Left lobe of liver (tissue), 2 donors: ENCODE measurements at places on chromosomes 5 and 9. TPM values are rescaled to one million over a fixed set of nuclear protein-coding genes. Genes with fewer than 3 reads are reported as not detected.

DNA sequence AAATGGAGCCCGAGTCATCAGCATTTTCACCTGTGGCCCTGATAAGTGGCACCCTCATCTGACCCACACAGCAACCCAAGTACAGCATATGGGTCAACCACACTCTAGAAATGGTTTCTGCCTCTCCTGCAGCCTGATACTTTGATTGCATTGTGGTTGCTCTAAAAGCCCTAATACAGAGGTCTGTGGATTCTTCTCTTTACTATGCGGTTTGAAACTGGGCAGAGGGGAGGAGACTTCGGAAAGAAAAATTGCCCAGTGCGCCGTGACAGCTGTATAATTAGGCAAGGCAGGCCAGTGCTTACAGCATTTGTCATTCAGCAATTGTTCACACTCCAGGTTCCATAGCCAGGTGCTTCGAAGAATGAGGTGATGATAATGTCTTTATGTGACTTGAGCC lies 361.0 kb downstream of the NFIB start:
- no peak for DNase-seq

DNA sequence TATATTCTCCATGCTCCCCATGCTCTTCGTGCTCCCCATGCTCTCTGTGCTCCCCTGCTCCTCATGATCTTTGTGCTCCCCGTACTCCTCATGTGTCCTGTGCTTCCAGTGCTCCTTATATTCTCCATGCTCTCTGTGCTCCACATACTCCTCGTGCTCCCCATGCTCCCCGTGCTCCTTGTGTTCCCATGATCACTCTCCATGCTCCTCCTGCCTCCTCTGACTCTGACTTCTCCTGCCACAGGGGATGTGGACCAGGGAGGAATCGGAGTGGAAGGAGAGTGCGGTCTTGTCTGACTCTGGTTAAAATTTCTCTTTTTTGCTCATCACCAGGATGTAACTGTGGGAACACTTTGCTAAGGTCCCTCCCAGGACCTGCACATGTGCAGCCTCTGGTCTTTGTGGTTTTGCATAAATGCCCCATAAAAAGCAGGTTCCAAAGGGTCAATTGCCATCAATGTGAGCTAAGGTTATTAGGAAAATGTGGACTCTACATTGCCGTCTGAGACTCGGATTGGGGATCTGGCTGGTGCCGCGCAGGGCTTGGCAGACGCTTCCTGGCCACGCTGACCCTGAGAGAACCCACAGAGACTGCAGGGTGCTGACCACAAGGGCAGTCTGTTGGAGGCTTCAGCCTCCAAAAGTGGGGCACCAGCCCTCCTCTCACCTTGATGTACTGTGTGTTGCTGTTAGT lies 52.5 kb downstream of the TRIP13 start:
- DNase-seq, result peak; percentile 24

- DNase-seq, result no peak
These were observed 482.2 kb upstream of the PAPPA start for GRCh38 chr9:115671236-115671962.

GRCh38 chr9:97860451-97861147 lies 7.6 kb downstream of the FOXE1 start:
- no peak for DNase-seq

GRCh38 chr5:53089481-53089991 lies 20.0 kb downstream of the MOCS2 start:
- DNase-seq, result no peak

GRCh38 chr5:129820-130219 lies 37.9 kb downstream of the PLEKHG4B start:
- no peak for DNase-seq

DNA sequence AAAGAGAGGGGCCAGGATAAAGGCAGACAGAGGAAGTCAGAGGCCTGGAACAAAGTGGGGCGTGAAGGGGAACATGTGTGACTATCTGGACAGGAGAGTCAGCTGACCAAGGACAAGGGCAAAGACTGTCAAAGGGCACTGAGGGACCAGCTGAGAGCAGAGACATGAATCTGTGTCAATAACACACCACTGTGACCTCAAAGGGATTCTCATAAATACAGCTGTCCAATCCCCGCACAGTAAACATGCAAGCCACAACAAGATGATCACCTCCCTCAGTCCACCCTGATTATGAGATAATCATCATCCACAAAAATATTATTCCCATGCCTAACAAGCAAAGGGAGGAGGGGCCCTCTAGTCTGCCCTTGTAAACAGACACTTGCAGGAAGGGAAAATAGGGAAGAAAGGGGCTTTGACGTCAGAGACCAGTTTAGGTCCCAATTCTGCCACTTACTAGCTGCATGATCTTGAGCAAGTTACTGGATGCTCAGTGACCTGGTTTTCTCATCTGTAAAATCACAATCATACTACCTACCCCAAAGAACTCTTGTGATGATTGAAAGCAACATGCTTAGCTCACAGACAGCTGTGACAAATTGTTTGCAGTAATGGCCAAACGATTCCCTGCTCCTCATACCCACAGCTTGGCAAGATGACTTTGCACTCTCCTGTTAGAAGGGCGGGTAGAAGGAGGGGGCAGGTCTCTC lies 41.8 kb downstream of the RAPGEF1 start:
- DNase-seq, result peak; percentile 42

GRCh38 chr9:88537761-88538091 lies 2.7 kb downstream of the NXNL2 start:
- no peak for DNase-seq

- DNase-seq, result no peak
These were observed 200.0 kb downstream of the PARP8 start for GRCh38 chr5:50866415-50866814.

- DNase-seq, result no peak
These were observed 419.3 kb upstream of the MEF2C start for GRCh38 chr5:89302102-89302891.

- DNase-seq, result no peak
These were observed 9.2 kb downstream of the GALNT10 start for GRCh38 chr5:154199671-154200220.

DNA sequence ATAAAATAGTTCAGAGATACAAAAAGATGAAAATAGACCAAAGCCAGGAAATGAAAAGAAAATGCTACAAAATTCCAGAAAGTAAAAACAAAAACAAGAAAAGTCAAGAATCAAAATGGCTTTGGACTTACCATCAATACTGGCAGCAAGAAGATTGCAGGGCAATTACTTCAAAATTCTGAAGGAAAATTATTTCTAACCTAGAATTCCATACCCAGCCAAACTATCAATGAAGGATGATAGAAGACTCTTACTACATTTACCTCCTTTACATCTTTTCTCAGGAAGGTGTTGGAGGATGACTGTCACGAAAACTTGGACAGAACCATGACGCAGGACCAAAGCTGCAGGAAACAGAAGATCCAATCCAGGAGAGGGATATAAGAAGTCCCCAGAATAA lies 46.8 kb downstream of the EGFLAM start:
- DNase-seq, result no peak

GRCh38 chr5:103283869-103284268 lies 25.3 kb downstream of the MACIR start:
- DNase-seq, result no peak

GRCh38 chr5:14143546-14143840 lies 351 bp downstream of the TRIO start:
- DNase-seq, result no peak

GRCh38 chr5:132437604-132438266 lies 52.8 kb downstream of the IRF1 start:
- DNase-seq, result no peak

- no peak for DNase-seq
These were observed 81.0 kb upstream of the SAP30L start for GRCh38 chr5:154364771-154365170.

GRCh38 chr5:142280066-142281007 lies 44.5 kb downstream of the SPRY4 start:
- DNase-seq, result peak; percentile 50

The PKD2L2 gene
- total RNA-seq, result not detected

The SH3GL2 gene
- not detected for total RNA-seq

The PCDHB15 gene
- 0.38 TPM for total RNA-seq

The GGTA1 gene
- total RNA-seq, result 1.2 TPM

The GLDC gene
- total RNA-seq, result 112 TPM
